ENCODE measurements at places on chromosomes 3 and 15.

- no peak for DNase-seq
Measured at GRCh38 chr15:46461416-46461815, 826.6 kb downstream of the SQOR start.

GRCh38 chr15:53841651-53842050, 82.2 kb upstream of the WDR72 start:
- DNase-seq, result no peak

- no peak for DNase-seq
Measured at GRCh38 chr3:81920816-81921215, 159.4 kb upstream of the GBE1 start.

- DNase-seq, result no peak
Measured at GRCh38 chr15:92809880-92810361, 90.2 kb upstream of the CHD2 start.

- DNase-seq, result no peak
Measured at GRCh38 chr3:142595581-142595950, 627 bp upstream of the PLS1 start.

DNA sequence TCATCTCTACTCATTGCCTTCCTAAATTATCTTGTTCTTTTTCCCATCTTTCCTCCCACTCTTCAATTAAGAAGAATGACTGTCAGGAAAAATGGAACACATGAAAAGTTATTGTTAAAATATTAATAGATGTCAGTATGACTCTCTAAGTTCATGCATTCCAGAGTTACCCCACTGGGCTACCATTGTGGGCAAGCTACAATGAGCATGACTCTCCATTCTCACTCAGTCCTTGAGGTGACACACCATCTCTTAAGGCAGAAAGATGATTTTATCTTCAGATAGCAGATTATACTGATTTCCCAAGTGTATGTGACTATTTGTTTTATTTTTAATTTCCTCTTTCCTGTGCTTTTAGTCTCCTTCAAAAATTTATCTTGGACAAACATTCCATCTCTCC, 144.3 kb downstream of the ALCAM start:
- no peak for DNase-seq

DNA sequence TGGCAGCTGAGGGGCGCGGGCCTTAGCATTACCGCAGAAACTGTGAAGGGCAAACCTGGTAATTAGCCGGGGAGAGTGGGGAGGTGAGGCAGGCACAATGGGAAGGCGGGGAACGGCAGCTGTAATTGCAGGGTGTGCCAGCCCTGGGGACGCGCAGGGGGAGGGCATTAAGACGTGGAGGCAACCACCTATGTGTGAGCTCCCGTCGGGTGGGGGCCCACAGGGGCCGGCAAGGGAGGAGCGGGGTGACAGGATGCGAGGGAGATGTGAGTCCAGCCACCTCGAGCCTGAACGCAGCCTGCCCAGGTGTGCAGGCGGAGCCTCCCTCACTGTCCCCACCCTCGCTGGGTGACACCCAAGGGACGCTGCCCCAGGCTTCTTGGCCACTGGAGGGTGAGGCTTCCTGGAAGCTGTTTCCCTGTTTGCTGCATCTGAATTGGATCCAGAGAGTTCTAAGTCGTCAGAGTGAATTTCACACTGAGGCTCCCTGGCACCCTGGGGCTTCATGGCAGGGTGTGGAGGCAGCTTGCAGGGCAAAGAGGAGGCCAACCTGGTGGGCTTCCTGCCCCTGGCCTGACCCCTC, 130.6 kb upstream of the MEF2A start:
- DNase-seq, result no peak

GRCh38 chr3:128559486-128560225, 66.7 kb upstream of the GATA2 start:
- no peak for DNase-seq

DNA sequence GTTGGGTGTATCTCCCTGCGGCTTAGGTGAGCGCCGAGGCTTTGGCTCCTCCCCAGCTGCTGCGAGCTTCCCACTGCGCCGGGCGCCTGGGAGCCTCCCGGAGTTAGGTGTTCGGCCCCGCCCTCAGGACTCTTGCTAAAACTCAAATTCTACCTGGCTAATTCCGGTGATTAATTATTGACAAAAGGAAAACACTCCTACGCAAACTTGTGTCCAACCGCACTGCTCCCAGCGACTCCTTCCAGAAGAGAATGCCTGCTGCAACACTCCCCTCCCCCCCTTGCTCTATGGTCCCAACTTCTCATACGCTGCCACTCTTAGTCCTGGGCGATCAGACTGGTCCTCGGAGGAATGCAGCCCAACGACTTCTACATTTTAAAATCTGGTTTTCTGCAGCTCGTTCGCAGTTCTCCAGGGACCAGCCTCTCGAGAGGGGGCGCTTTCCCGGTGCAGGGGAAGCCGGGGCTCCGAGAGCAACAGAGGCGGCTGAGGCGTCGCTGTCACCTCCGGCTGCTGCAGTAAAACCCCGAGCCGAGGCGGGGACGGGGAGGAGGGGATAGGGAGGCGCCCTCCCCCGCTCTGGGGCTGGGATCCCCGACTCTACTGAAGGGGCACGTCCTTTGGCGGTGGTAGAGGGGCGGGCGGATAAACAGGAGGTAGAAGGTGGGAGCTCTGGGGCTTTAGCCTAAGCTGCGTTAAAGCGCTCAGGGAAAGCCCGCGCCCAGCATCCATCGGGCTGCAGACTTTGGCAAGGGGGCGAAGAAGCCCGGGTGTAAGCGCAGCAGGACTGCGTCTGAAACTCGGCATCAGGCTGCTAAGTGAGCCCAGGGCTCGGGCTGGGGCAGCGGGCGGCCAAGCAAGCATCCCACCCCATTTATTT, at the start of gene SPTSSB:
TSS of gene SPTSSB (minus strand) at position 77 of the 880 bp plus-strand sequence. CDS start 25,194 bp downstream, outside the sequence.
- DNase-seq, result peak; percentile 29

GRCh38 chr15:43237842-43238470, 17.1 kb upstream of the EPB42 start:
- no peak for DNase-seq

DNA sequence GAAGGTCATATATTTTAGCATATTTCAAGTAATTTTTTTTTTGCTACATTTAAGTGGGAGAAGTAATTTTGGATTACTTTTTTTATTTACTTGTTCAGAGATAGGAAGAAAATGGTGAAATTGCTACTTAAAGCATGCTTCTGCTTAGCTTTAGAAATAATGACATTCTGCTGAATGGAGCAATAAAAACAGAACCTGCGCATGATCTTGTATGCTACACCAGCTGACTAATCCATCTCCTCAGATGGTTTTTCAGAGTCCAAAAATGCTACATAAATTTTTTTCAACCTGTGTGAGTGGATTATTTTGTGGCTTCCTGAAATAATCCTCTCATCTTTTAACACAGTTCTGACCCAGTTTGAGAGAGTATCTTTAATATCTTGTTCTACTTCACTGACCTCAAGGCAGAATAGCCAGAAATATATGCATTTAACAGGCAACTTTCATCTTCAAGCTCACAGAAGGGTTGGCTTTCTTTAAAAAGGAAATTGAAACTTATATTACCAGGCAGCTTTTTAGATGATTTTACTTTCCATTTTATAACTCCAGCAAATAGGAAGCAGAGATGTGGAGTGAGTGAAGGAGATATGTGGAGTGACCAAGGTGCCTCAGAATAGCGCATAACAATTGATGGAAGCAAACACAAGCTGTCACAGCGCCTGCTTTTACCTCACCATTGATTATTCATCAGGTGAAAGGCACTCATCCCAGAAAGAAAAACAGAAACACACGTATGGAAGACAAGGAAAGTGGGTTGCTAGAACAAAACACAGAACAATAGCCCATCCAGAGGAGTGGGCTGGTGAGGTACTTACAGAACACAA, 136.6 kb downstream of the TGFBR2 start:
- DNase-seq, result no peak

- DNase-seq, result no peak
Measured at GRCh38 chr3:35183927-35184675, 455.2 kb upstream of the ARPP21 start.

DNA sequence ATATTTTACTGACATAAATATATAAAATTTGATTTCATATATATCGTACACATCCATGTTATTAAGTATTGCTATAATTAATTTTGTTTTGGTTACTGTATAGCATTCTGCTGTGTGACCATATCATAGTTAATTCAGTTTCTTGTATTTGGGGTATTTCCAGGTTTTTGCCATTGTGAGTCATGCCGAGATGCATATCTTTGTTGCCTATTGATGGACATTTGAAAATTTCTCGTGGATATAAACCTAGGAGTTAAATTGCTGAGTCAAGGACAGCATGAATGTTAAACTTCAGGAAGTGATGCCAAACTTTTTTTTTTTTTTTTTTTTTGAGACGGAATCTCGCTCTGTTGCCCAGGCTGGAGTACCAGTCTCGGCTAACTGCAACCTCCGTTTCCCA, 33.7 kb upstream of the GPR171 start:
- no peak for DNase-seq

DNA sequence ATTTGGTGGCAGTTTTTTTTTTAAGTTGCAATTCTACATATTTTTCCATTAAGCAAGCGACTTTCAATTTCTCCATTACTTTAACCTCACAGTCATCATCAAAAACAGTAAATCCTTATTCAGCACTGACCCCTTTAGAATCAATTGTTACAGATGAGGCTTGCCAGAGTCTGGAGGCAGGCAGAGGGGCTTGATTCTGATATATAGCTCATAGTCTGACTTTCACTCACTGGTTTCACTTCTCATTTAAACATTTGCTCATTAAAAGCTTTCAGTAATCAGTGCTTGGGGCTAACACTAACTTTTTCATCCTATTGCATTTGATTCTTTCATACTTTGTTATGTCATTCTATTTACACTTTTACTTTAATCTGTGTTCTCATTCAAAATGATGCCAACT, 88.4 kb downstream of the PYDC2 start:
- DNase-seq, result no peak

DNA sequence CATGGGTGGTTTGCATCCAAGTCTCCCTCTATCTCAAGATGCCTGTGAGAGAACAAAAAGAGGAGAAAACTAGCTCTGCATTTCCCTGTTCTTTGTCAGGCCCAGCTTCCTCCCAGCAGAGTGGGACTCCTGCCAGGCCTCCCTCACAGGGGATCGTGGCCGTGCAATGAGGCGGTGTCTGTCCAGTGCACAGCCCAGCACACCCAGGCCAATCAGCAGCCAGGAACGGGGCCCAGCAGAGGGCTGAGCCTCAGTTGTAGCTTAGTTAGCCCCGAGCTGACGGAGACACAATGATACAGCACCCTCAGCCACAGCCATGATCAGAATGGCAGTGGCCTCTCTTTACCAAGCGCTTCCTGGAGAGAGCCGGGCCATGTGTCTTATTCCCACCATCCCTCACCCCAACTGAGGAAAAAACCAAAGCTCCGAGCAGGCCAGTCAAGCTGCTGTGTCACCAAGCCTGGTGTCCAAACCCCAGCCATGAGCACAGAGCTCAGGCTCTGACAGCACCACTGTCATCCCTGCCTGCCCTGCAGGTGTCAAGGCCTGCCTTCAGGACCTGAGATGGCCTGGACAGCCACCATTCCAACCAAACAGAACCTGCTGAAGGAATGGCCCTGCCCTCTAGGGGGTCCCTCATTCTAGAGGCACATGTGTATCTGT, 71.1 kb downstream of the DNAJB8 start:
- DNase-seq, result no peak

DNA sequence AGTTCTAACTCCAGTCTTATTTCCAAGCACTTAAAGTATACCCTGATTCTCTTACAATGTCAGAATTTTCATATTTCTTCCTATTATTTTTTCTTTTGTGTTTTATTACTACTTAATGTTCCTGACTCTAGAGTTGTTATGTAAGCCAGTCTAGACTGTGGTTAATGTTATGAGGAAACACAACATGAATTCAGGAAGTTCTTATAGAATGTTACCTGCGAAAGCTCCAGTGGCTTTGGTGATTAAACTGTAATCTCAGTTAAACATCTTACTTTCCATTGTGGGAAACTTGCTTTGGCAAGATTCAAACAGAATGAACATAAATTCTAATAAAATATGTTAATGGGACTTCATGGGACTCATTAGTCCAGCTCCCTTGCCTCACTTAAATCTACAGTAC, 36.6 kb upstream of the CHL1 start:
- DNase-seq, result no peak

GRCh38 chr15:65948383-65948782, 79.1 kb downstream of the RAB11A start:
- no peak for DNase-seq

DNA sequence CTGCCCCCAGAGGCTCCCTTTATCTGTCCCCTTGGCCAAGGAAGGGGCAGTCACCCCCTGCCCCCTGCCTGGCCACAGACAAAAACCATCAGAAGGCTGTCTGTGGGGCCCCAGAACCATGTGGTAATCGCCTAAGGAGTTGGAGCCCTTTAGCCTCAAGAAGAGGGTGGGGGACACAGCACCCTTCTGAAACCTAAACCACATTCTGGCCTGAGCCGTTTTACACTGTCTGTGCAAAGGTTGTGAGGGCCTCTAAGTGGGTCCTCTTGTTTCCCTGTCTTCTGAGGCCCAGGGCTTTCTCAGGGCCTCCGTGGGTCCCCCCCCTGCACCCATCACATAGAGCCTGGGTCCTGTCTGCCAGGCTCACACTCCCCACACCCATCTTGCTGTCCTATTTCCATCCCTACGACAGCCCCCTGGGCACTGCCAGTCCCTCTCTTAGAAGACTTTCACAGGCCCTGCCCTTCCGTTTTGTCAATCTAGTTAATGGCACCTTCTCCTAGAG, 17.9 kb upstream of the RPUSD3 start:
- no peak for DNase-seq

GRCh38 chr3:30667280-30667651, 60.9 kb downstream of the TGFBR2 start:
- DNase-seq, result no peak

DNA sequence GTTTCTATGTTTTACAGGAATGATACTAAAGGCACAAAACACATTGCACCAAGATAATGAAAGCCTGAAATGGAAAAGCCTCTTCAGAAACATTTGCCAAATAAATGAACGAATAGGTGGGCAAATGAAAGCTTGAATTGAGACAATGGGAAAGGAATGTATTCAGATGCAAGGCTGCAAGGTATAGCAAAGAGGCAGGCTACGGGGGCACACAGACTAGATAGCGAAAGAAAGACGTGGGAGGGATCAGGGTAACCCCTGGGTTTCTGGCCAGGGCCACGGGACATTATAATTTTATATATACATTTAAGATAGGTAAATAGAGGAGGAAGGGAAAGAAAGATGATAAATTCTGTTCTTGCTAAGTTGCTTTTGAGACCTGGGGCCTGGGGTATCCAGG, 95.9 kb upstream of the NLGN1 start:
- DNase-seq, result no peak

GRCh38 chr15:70061696-70062270, 35.9 kb downstream of the TLE3 start:
- no peak for DNase-seq

- DNase-seq, result no peak
Measured at GRCh38 chr15:69390575-69390974, 23.6 kb upstream of the KIF23 start.

- no peak for DNase-seq
Measured at GRCh38 chr3:171813897-171814460, 3.7 kb upstream of the PLD1 start.
